Prostate gland (tissue), 2 donors: ENCODE measurements at places on chromosomes 5 and 9. TPM values are rescaled to one million over a fixed set of nuclear protein-coding genes. Genes with fewer than 3 reads are reported as not detected.

Gene HMGXB3
- total RNA-seq, result 49.6 TPM

Gene SPINK4
- total RNA-seq, result not detected

Gene GALNT12
- 10.2 TPM for total RNA-seq

Gene C5orf52
- total RNA-seq, result not detected

Gene C5orf15
- total RNA-seq, result 68.4 TPM

Gene SPACA9
- 5.7 TPM for total RNA-seq

Gene PCDHB15
- 12.4 TPM for total RNA-seq
